ENCODE measurements at places on chromosomes 5 and 9. TPM values are rescaled to one million over a fixed set of nuclear protein-coding genes. Genes with fewer than 3 reads are reported as not detected.

The PCDHB11 gene
- total RNA-seq: 3.5 TPM

The SLC36A2 gene
- 0.19 TPM for total RNA-seq

The ZBTB34 gene
- 16.0 TPM for total RNA-seq

The SLCO4C1 gene
- total RNA-seq: not detected

The PCDHGA8 gene
- total RNA-seq: 1.5 TPM
